ENCODE measurements at places on chromosomes 3 and 15. TPM values are rescaled to one million over a fixed set of nuclear protein-coding genes. Genes with fewer than 3 reads are reported as not detected.
A peak's percentile ranks its signal among the peaks of the same experiment; 100 is the strongest.

The SLC35G2 gene
- 15.0 TPM for total RNA-seq

The GRAMD2A gene
- total RNA-seq: 1.3 TPM

- DNase-seq: peak; percentile 47
- no peak overlapping the region for H3K27ac ChIP-seq
- H3K36me3 ChIP-seq: no peaks in the 10 kb centered on the region
- no peaks in the 10 kb centered on the region for H3K4me1 ChIP-seq
Observed at GRCh38 chr3:102510663-102511062, 75.8 kb downstream of the ZPLD1 start.

DNA sequence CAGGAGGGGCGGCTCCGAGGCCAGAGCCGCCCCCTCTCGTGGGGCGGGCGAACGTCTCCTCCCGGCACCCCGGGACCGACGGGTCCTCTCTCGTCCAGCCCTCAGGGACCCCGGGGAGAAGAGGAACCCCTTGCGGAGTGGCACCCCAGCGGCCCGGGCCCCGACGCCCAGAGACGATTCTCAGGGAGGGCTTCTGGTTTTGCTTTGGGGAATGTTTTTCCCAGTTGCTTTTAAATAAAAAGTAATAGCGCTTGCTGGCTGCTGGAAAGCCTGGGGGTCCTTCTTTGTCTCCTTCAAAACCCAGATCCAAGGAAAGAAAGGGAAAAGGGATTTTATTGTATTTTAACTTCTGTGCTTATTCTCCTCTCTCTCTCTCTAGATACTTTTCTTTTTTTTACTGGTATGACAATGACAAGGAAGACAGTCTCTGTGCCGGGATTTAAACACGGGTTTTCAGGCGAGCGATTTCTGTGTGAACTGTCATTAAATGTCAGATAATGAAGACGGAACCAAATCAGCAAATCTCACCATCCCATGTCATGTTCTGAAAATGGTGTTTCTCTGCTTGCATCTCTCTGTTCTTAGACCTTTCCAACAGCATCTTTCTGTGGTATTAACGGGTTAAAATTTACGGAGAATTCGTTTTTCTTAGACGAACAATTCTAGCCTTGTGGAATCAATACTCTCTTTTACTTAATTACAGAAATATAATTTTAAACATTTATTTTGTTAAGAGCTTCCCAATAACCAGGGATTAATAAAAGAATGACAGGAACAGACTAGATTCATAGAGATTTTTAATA lies 530 bp upstream of the PCOLCE2 start:
- H3K27me3 ChIP-seq: no peaks in the 10 kb centered on the region
- no peaks in the 10 kb centered on the region for H3K36me3 ChIP-seq
- peaks cover 16% of the 10 kb centered on the region for H3K4me1 ChIP-seq
- DNase-seq: no peak

GRCh38 chr3:132407025-132407424 lies 10.3 kb upstream of the DNAJC13 start:
- H3K27ac ChIP-seq: no peak overlapping the region
- H3K4me3 ChIP-seq: no peak overlapping the region
- no peaks in the 10 kb centered on the region for H3K36me3 ChIP-seq

GRCh38 chr15:62119227-62119864 lies 45.7 kb downstream of the C2CD4B start:
- no peaks in the 10 kb centered on the region for H3K27me3 ChIP-seq
- no peaks in the 10 kb centered on the region for H3K36me3 ChIP-seq
- 0 out of 2 replicates have a peak, but pooled peaks cover 4% of the 10 kb centered on the region for H3K4me1 ChIP-seq
- peak; percentile 86 for DNase-seq

GRCh38 chr15:64209680-64210334 lies 47.0 kb upstream of the PPIB start:
- H3K36me3 ChIP-seq: peaks cover 3% of the 10 kb centered on the region
- no peaks in the 10 kb centered on the region for H3K4me1 ChIP-seq
- H3K4me3 ChIP-seq: no peak overlapping the region
- H3K27me3 ChIP-seq: no peaks in the 10 kb centered on the region
- H3K27ac ChIP-seq: no peak overlapping the region
- peak; percentile 20 for DNase-seq

GRCh38 chr3:8929860-8930259 lies 33.4 kb downstream of the RAD18 start:
- no peak overlapping the region for H3K4me3 ChIP-seq
- H3K36me3 ChIP-seq: no peaks in the 10 kb centered on the region
- peaks cover 3% of the 10 kb centered on the region for H3K4me1 ChIP-seq
- no peak for DNase-seq

GRCh38 chr3:197270558-197271317 lies 27.7 kb downstream of the DLG1 start:
- no peak for DNase-seq
- H3K4me3 ChIP-seq: no peak overlapping the region
- H3K27ac ChIP-seq: no peak overlapping the region
- H3K27me3 ChIP-seq: no peaks in the 10 kb centered on the region
- no peaks in the 10 kb centered on the region for H3K4me1 ChIP-seq

GRCh38 chr3:18424213-18424728 lies 868 bp downstream of the SATB1 start:
- H3K27ac ChIP-seq: no peak overlapping the region
- peak overlapping the region; percentile 49 for H3K4me3 ChIP-seq
- no peaks in the 10 kb centered on the region for H3K36me3 ChIP-seq
- DNase-seq: no peak
- peaks cover 12% of the 10 kb centered on the region for H3K27me3 ChIP-seq
- peaks cover 2% of the 10 kb centered on the region for H3K4me1 ChIP-seq

DNA sequence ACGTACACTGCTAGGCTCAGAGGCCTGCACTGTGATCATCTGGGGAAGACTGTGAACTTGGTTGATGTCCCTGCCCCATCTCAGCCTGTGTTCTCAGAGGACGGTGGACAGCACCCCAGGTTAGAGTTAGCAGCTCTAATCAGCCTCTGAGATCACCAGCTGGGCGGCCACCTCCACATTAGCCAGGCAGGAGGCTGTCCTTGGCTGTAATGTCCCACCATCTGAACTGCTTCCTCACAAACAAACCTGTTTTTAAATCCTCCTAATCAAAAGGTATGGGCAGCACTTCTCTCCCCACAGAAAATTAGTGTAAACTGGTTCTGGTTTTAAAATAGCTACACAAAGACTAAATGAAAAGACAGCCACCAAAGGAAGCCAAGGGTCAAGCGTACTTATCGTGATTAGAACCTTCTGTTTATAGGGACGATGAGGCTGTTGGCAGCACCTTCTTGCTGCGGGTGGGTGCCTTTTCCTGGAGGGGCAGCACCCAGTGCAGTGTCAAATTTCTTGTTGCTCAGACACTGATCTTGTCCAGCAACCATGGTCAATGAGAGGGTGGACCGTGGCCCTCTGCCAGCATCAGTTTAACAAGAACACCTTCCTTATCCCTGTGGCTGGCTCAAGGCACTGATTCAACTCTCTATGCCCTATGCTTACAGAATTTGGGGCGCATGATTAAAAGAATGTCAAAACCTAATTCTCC lies 24.6 kb downstream of the ACSBG1 start:
- DNase-seq: no peak
- H3K36me3 ChIP-seq: no peaks in the 10 kb centered on the region
- H3K27ac ChIP-seq: peak overlapping the region; percentile 55
- H3K27me3 ChIP-seq: no peaks in the 10 kb centered on the region

The TRPC1 gene
- 29.6 TPM for total RNA-seq

The SLC15A2 gene
- total RNA-seq: 0.41 TPM

The AMOTL2 gene
- total RNA-seq: 146 TPM

The CCR1 gene
- total RNA-seq: not detected

DNA sequence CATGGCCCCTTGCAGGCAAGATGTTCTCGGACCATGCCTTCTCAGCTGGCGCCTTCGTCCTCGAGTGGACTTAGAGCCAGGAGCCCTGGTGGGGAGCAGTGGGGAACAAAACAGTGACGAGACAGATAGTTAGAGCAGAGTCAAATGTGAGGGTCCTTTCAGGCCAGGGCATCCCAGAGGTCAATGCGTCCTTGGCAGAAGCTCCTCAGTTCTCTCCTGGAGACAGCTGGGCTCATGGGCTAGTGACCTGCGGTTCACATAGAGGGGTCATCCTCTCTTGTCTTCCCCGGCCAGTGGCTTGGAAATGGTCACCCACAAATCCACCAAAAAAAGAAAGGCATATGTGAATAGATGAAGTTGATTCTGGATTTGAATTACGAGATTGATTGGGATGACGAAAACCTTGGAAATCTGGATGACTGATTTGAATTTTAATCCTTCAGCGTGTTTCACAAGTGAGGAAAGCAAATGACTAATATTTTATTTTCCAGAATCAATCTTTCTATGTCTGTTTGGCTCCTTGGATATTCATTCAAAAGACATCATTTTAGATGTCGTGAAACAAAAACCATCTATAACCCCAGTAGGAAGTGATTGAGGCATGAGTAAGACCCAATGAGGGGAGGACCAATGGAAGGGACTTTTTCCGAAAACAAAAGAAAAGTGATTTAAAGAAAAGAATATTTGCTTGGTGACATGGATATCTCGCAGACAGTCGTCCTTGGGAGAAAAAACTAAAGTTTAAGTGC lies 84.5 kb downstream of the ASB7 start:
- no peak overlapping the region for H3K27ac ChIP-seq
- no peaks in the 10 kb centered on the region for H3K27me3 ChIP-seq
- H3K36me3 ChIP-seq: no peaks in the 10 kb centered on the region
- H3K4me3 ChIP-seq: no peak overlapping the region

GRCh38 chr3:156750874-156751245 lies 75.3 kb upstream of the LEKR1 start:
- no peak for DNase-seq
- H3K4me3 ChIP-seq: no peak overlapping the region
- no peaks in the 10 kb centered on the region for H3K27me3 ChIP-seq
- H3K36me3 ChIP-seq: no peaks in the 10 kb centered on the region
- H3K4me1 ChIP-seq: peaks cover 12% of the 10 kb centered on the region

- no peak overlapping the region for H3K27ac ChIP-seq
- H3K36me3 ChIP-seq: no peaks in the 10 kb centered on the region
Observed at GRCh38 chr3:10561946-10562560, 56.7 kb upstream of the ATP2B2 start.

GRCh38 chr15:79035111-79035601 lies 55.4 kb downstream of the RASGRF1 start:
- H3K4me1 ChIP-seq: no peaks in the 10 kb centered on the region
- no peak for DNase-seq
- H3K27me3 ChIP-seq: no peaks in the 10 kb centered on the region
- H3K4me3 ChIP-seq: no peak overlapping the region
- no peaks in the 10 kb centered on the region for H3K36me3 ChIP-seq

DNA sequence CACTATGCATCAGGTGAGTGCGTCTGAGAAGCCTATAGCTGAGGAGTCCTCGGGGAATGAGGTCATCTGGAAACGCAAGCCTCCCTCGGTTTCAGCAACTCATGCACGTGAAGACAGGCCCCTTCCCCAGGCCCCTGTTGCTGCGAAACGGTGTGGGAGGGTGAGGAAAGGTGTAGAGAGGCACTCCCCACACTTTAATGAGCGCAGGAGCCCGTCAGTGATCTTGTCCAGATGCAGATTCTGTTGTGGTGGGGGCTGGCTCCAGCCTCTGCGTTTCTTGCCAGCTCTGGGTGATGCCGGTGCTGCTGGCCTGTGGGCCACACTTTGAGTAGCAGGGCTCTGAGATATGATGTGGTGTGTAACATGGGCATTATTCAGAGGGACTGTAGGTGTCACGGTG lies 38.6 kb upstream of the LACTB start:
- H3K27me3 ChIP-seq: no peaks in the 10 kb centered on the region
- H3K4me3 ChIP-seq: no peak overlapping the region
- no peaks in the 10 kb centered on the region for H3K4me1 ChIP-seq
- DNase-seq: no peak

- no peaks in the 10 kb centered on the region for H3K4me1 ChIP-seq
- H3K4me3 ChIP-seq: no peak overlapping the region
- DNase-seq: no peak
- H3K27ac ChIP-seq: no peak overlapping the region
Observed at GRCh38 chr3:6039971-6040370, 820.9 kb upstream of the GRM7 start.

DNA sequence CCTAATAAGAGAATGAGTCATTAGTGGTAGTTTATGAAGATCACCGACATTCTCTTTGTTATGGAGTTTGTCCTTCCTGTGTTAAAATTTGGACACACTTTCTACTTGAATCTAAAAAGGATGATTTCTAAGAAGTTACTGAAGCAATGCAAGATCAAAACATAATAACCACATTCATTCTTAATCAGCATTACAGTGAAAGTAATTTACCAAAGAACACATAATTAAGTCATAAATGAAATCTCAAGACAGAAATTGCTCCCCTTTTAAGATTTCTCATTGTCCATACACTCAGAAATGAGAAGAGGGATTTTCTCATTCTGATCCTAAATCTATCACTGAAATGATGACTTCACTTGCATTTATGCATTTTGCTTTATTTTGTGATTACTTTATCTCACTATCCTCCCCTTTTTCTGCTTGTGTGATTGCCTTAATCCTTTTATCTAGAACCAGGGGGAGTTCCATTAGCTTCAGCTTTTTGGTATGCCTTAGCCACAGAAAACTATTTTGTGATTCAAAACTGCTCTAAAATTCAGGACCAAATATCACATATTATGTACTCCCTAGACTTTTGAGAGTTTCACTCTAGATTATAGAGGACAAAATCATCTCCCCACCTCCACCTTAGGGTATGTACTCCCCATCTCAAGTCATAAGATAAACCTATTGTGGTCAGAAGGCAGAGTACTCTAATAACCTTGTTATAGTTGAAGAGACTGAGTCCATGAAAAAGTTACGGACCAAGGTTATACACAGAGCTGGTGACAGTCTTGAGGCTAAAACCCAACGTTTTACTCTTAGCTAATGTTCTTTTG lies 817.6 kb upstream of the CFAP20DC start:
- H3K36me3 ChIP-seq: no peaks in the 10 kb centered on the region
- no peaks in the 10 kb centered on the region for H3K4me1 ChIP-seq
- no peak overlapping the region for H3K4me3 ChIP-seq
- no peak for DNase-seq
- no peak overlapping the region for H3K27ac ChIP-seq

DNA sequence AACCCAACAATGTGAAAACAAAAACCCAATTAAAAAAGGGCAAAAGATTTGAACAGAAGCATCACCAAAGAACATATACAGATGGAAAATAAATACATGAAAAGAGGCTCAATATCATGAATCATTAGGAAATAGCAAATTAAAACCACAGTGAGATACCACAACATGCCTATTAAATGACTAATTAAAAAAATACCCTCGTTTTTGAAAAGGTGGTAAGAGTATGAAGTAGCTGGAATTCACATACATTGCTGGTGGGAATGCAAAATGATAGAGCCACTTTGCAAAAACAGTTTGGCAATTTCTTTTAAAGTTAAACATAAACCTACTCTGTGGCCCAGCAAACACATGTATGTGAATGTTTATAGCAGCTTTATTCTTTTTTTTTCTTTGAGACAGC lies 75.8 kb downstream of the B3GNT5 start:
- H3K4me3 ChIP-seq: no peak overlapping the region
- DNase-seq: no peak
- no peak overlapping the region for H3K27ac ChIP-seq
- no peaks in the 10 kb centered on the region for H3K27me3 ChIP-seq
- H3K4me1 ChIP-seq: no peaks in the 10 kb centered on the region

- H3K27ac ChIP-seq: no peak overlapping the region
- DNase-seq: no peak
- H3K27me3 ChIP-seq: no peaks in the 10 kb centered on the region
- no peaks in the 10 kb centered on the region for H3K36me3 ChIP-seq
- no peaks in the 10 kb centered on the region for H3K4me1 ChIP-seq
Observed at GRCh38 chr3:24483873-24484272, 10.8 kb downstream of the THRB start.
